ENCODE measurements at places on chromosomes 2 and 18.

GRCh38 chr2:73339201-73339600, 45.9 kb upstream of the EGR4 start:
- DNase-seq = no peak

DNA sequence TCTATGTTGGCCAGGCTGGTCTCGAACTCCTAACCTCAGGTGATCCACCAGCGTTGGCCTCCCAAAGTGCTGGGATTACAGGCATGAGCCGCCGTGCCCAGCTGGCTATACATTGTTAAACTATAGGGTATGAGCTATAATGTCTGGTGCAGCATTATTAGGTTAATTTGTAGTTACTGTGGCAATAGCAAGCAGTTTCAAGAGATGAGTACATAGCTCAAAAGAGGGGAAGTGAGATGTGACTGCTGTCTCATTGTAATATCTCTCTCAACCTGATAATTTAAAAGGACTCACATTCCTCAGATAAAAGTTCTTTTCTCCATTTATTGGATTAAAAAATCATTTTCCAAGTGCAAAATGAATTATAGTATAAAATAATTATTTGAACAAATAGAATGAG, 116.4 kb downstream of the INO80D start:
- DNase-seq = no peak

DNA sequence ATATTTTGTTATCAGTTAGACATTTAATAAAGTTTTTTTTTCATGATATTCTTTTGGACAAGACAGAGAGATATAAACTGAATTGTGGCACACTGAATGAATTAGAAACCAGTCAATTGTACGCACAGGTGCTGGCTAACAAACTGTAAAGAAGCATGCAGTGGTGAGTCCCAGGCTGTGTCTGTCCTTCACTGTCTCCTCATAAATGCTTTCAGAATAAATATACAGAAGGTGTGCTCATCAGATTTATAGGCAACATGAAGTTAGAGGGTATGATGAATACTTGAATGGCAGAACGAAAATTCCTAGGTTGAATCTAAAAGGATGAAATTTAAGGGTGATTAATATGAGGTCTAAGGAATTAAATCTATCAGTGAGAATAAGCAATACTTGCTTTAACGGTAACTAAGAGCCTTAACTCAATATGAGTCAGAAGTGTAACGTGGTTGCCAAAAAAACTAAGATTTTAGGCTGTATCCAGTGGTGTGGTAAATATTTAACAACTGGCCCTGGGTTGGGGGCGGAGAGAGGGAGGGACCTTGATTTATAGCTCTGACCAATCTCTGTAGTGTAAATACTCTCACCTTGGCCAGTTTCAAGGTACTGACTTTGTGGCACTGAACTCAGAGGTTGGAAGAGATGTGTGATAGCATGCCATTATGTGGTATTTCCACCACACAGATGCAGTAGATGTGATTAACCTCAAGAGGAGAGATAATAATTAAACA, 41.9 kb upstream of the AAK1 start:
- no peak for DNase-seq

DNA sequence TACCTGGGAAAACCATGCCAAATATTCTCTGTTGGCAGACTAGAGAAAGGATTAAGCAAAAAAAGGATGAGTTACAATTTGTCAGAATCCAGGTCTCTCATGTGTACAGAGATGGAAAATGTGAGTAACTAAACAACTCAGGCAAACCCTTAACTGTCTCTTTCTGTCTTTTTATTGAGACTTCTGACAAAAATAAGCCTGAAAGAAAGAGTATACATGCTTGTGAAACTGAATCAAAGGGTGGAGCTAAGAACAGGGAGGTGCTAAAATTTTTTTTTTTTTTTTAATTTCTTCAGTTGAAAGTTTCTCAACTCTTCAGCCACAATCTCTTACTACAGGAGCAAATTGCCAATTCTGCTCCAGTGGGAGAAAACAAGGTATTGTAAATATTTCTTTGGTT, at the start of gene SERPINB10:
SERPINB10 (plus strand) TSS at position 295 of the 400 bp plus-strand sequence. CDS start 7,553 bp downstream, outside the sequence.
- DNase-seq = no peak

GRCh38 chr2:134818321-134818720, 20.1 kb upstream of the ACMSD start:
- DNase-seq = no peak

GRCh38 chr18:48335829-48336228, 73.4 kb downstream of the ZBTB7C start:
- no peak for DNase-seq

DNA sequence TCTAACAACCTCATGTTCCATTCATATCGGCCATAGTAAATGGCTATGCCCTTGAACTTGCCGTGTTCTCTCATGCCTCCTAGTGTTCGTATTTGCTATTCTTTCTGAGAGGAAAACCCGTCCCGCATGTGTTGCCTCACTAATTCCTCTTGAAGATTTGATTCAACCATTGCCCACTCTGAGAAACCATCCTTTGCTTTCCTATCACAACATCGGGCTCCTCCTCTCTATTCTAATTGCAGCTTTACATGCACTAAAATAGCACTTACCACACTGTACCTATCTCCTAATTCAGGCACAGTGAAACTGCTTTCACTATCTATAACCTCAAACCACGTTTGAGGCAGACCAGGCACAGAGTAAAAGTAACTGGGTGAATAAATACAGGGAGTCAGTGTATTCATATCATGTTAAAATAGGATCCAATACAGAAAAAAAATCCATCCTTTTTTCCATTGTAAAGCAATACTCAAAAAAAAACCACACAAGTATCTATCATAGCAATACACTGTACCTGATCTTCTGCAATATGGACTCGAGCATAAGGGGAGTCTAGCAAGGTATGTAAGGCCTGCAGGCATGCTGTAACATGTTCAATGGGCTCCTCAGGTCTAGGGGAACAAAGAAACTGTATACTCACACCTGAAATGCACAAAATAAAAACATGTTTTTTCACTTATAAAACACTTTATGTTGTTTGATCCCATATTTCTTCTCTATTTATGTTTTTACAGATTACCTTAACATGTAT, 39.0 kb upstream of the STRN start:
- DNase-seq = peak; percentile 4

DNA sequence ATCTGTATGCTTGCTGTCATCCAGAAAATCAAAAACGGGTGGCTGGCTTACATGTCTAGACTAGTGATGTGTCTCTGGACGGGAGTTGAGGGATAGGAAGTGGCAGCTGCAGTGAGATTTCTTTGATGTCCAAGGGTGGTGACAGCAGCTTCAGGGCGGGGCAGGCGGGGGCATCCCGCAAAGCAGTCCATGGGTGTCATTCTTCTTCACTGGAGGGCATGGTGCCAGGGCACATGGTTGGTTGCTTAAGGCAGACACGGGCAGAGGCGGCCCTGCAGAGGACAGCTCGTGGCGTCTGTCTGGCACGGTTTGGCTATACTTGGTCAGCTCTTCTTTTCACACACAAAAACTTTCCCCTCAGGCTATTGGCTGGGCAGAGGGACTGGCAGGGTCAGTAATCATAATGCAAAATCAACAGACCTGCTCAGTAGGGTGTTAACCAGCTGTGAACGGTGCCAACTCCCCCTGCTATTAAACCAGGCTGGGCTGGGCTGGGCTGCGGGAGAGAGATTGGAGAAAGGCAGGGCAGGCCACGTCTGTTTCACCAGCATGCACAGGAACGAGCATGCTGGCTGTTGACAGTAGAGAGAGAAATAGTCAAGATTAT, 63.7 kb downstream of the COL4A3 start:
- DNase-seq = no peak

GRCh38 chr2:235674812-235675211, 181.0 kb downstream of the AGAP1 start:
- no peak for DNase-seq

GRCh38 chr18:24465486-24465885, 5.0 kb downstream of the HRH4 start:
- no peak for DNase-seq

- no peak for DNase-seq
Observed at GRCh38 chr2:74695663-74696062, 41.6 kb downstream of the SEMA4F start.

GRCh38 chr2:30366199-30366691, 80.8 kb upstream of the LCLAT1 start:
- peak; percentile 15 for DNase-seq

- DNase-seq = no peak
Observed at GRCh38 chr2:36486521-36487044, 111.4 kb downstream of the FEZ2 start.

GRCh38 chr2:207395535-207396251, 134.1 kb upstream of the CREB1 start:
- DNase-seq = no peak

DNA sequence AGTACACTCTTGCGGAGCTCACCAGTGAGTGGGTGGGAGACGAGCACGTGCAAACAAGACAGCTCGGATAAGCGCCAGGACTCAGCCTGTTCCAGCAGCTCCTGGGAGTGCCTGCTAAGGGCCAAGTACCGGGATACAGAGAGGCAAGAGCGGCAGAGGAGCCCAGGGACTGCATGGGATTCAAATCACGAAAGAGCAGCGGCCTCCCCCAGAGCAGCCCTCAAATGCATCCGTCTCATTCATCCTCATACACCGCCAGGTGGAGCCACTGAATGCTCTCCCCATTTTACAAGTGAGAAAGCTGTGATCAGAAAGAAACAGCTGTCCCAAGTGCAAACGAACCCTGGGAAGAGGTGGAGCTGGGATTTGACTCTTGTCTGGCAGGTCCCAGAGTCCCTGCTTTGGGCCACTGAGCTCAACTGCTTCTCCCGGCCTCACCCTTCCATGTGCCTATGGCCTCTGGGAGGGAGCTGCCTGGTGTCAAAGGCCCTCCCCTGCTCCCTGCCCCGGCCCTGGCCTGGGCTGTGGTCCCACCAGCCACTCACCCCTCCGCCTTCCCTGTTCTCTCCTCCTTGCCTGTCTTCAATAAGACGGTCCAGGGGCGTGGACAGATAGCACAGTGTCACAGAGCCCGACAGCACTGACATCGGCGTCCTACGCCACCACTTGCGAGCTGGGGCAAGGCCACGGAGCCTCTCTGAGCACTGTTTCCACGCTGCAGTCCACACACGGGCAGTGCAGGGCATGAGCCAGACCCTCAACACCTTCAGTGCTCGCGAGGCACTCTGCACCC, 72.8 kb upstream of the TAF1B start:
- DNase-seq = peak; percentile 49

- no peak for DNase-seq
Observed at GRCh38 chr2:47676261-47676926, 106.6 kb upstream of the MSH6 start.

DNA sequence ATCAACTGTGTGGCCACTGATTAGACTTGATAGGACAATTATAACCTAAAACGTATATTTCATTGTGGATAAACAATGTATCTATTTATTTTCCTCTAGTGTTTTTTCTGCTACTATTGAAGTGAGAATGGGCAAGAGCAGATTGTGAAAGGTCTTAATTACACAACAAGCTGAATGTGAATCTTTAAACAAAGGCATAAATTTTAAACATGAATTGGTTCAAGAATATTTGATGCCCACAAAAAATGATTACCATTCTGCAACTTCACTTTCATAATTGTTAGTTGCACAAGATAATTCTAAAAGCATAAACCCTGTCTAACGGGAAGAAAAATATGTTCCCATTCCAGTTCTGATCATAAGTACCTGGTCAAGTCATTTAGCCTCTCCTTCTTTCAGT, 285.6 kb downstream of the GULP1 start:
- no peak for DNase-seq
